ENCODE measurements at places on chromosomes 2 and 18. TPM values are rescaled to one million over a fixed set of nuclear protein-coding genes. Genes with fewer than 3 reads are reported as not detected.

Gene KIAA2012
- total RNA-seq: 0.46 TPM

Gene ACTG2
- 0.60 TPM for total RNA-seq

Gene LIPG
- 13.8 TPM for total RNA-seq

Gene CNDP1
- total RNA-seq: not detected

Gene SEH1L
- 11.9 TPM for total RNA-seq

Gene VWC2L
- 0.73 TPM for total RNA-seq

Gene DARS1
- 75.4 TPM for total RNA-seq

Gene KLHL41
- total RNA-seq: 0.43 TPM

Gene SCYGR1
- total RNA-seq: not detected

Gene SNED1
- total RNA-seq: 0.96 TPM

Gene AQP12A
- not detected for total RNA-seq

Gene AQP12B
- 0.07 TPM for total RNA-seq

Gene TXNDC2
- total RNA-seq: 0.20 TPM

Gene REG3A
- total RNA-seq: not detected

Gene COL4A4
- total RNA-seq: 0.47 TPM

Gene ANKRD62
- 0.21 TPM for total RNA-seq

Gene TMEM200C
- total RNA-seq: 9.5 TPM

Gene PTH2R
- total RNA-seq: 0.27 TPM

Gene C2orf72
- 7.9 TPM for total RNA-seq

Gene ALPG
- 0.25 TPM for total RNA-seq

Gene ANKRD30B
- total RNA-seq: 0.14 TPM

Gene ACKR3
- total RNA-seq: 28.7 TPM

Gene CNRIP1
- total RNA-seq: 41.1 TPM

Gene ZNF24
- total RNA-seq: 36.0 TPM

Gene UGT1A9
- total RNA-seq: 0.27 TPM

Gene ALK
- total RNA-seq: 3.7 TPM

Gene C18orf54
- 6.2 TPM for total RNA-seq

Gene CD8B
- total RNA-seq: not detected

Gene CASP10
- 0.05 TPM for total RNA-seq

Gene DNPEP
- total RNA-seq: 58.7 TPM

Gene MYOM1
- 4.4 TPM for total RNA-seq

Gene DCDC2C
- total RNA-seq: not detected

Gene ASB18
- 2.4 TPM for total RNA-seq

Gene RFTN2
- total RNA-seq: 2.8 TPM

Gene ANKAR
- total RNA-seq: 7.4 TPM

Gene RTP5
- total RNA-seq: 1.8 TPM

Gene EMX1
- 1.5 TPM for total RNA-seq

Gene CCBE1
- 0.32 TPM for total RNA-seq

Gene TCF7L1
- 3.8 TPM for total RNA-seq

Gene FOSL2
- 29.2 TPM for total RNA-seq

Gene L3MBTL4
- 0.75 TPM for total RNA-seq

Gene DNAJC5G
- not detected for total RNA-seq

Gene DNAH6
- not detected for total RNA-seq

Gene PGAP1
- total RNA-seq: 51.1 TPM

Gene ACADL
- total RNA-seq: 1.1 TPM

Gene DSC1
- total RNA-seq: 0.97 TPM

Gene KIF5C
- 238 TPM for total RNA-seq

Gene TMEM163
- total RNA-seq: 0.73 TPM
